ENCODE measurements at places on chromosomes 11 and 22.

- DNase-seq: no peak
Measured at GRCh38 chr22:45832959-45833580, 143.9 kb downstream of the WNT7B start.

GRCh38 chr11:61963016-61963281 lies 4.5 kb downstream of the FTH1 start:
- DNase-seq: no peak

DNA sequence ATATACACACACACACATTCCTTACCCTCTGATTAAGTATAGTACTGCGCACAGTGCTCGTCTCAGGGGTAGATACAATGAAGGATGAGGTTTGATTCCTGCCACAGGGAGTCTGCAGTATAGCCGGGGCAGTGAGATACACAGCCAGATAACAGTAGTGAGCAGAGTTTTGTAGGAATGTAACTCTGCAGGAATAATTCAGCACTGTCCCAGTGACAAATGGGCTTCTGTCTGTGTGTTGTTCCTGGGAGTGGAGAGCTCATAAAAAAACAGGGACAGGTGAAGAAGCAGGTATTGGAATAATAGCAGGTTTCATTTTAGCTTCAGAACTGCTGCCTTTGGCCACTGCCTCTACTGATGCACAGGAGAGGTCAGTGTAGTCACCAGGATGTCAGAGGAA lies 85.3 kb upstream of the OR9Q1 start:
- DNase-seq: no peak

GRCh38 chr11:71131861-71132260 lies 120.5 kb downstream of the SHANK2 start:
- no peak for DNase-seq

DNA sequence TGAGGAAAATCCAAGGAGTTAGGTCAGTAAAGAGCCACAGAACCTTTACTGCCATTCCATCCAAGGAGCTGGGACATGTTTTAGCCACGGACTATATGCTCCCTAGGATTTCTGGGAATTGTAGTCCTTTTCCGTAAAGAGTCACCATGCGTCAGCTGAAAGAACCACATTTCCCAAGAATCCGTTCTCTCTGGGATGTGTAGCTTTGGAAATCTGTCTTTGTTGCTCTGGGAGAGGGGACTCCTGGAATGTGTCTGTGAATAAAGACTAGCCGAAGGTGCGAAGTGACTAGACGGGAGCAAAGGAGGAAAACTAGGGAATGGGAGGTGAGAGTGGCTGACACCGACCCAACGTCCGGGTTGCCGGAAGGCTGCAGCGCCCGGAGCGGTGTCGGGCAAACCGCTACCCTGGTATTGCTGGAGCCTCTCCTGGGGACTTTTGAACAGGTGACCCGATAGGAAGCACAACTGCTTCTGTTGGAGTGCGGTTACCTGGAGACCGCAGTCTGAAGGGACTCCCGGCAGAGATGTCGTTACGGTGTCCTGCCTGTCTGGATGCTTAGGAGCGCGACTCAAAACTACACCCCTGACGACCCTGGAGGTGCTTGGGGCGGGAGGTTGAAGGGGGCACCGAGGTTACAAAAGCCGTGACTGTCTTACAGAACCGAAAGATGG lies at the start of gene IFTAP:
Gene IFTAP, plus strand, starts transcription at position 187 of the 674 bp plus-strand sequence. CDS start 15,602 bp downstream, outside the sequence.
- no peak for DNase-seq

DNA sequence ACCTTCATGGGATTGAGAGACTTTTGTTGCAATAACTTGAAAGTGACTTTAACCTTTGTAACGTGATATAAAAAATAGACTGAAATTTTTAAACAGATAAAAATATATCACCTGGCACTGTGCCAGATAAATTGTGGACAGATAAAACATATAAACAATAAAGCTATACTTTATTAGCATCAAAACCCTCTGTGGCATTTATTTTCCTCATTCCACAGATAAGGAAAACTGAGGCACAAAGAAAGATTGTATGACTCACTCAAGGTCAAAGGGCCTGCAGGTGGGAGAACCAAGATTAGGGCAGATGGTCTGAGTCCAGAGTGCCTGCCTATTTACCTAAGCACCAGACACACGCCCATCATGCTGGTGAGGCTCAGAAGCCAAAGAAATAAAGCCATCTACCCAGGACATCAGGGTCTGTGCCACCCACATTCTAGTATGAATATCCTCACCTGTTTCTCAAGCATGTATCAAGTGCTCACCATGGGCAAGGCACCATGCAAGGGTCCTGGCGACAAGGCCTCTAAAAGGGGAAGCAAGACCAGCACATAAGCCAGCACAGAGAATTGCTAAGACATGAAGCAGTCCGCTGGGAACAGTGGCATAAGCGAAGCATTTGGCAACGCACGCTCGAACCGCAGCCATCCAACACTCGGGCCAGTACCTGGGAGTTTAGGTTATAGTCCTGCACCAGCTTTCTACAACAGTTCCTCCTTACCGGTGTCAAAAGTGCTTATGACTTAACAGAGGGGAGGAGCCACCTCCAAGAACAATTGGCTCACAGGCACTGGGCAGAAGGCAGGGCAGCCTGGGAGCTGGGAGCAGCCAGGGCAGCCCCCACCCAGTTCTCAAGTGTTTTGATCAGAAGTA lies 17.6 kb downstream of the MYH9 start:
- DNase-seq: no peak

- DNase-seq: no peak
Measured at GRCh38 chr11:122367809-122368231, 251.8 kb upstream of the BLID start.

DNA sequence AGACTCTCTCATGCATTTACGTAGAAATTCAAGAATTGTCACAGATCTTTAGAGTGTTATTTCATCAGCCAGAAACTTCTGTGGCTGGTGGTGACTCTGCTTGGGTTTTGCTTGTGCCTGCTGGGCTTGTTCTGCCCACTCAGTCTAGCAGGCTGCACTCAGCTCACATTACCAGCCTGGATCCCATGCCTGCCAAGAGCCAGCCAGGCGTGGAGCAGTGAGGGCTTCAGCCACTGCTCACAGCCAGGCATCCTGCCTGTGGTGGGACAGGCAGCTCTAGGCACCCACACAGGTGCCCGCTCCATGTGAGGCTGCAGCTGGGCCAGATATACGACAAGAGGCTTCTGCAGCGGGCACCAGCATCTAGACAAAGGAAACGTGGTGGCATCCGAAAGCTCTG lies 1213.3 kb upstream of the RAG2 start:
- DNase-seq: no peak

DNA sequence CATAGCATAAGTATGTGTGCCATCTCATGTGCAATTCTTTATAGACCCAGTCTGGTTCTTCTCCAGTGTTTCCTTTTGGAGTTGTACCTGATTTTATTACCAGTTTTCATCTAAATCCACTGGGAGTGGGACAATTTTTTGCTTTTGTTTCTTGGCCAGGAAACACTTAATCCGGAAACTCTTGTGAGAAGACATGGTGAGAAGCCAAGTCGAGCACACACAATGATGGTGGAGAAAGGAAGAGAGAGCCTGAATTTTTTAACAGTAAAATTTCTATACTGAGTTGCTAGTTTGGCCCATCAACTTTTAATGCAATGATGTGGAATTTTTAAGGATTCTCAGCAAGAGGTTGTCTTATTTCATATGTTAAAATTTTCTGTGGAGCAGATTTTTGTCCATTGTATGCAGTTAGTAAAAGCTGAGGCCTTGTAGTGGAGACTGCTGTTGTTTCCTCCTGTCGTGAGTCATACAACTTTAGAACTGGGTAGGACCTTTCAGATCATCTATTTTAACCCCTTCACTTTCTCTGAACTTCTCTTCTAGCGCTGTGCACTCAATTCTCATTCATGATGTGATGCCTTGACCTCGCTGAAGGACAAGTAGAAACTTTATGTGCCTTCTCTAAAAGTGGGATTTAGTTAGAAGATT lies 17.1 kb downstream of the FAR1 start:
- no peak for DNase-seq

DNA sequence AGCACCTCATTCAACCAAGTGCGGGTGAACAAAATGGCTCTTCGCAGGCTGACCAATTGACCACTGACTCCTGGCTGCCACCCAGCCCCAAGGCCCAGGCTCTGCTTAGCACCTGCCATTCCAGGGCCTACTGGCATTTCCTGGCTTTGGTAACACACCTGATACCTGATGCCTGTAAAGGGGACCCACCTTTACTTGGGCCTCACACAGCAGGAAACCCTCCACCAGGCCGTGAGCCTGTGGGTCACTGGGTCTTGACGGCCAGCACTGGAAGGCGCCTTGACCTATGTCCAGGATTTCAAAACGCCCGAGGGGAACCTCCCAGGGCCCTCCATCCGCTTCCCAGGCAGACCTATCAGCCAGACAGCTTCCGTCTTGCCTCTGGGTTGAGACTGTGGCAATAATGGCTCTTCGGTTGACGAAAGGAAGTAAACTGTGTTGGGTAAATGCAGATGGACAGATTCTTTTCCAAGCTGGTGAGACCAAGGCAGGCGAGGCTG lies 16.8 kb upstream of the TMEM184B start:
- no peak for DNase-seq

GRCh38 chr11:68211546-68211945 lies 1.6 kb downstream of the KMT5B start:
- no peak for DNase-seq

DNA sequence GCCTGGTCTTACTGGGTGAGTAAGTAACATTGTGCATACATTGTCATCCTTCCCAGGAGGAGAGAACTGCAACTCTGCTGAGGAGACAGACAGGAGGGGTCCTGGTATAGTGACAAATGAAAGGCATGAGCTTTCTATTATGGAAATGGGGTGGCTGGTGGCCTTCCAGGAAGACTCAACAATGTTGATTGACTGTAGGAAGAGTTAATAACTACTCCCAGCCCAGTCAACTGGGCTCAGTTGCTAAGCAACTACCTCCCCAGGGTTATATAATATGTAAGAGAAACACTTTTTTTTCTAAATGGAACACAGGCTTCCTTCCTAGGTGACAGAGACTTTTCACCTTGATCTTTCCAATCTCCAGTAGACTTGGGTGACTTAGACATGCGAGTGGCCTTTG lies 28.2 kb downstream of the SEZ6L start:
- no peak for DNase-seq

GRCh38 chr11:121575250-121575962 lies 122.6 kb upstream of the SORL1-AS1 start:
- no peak for DNase-seq

DNA sequence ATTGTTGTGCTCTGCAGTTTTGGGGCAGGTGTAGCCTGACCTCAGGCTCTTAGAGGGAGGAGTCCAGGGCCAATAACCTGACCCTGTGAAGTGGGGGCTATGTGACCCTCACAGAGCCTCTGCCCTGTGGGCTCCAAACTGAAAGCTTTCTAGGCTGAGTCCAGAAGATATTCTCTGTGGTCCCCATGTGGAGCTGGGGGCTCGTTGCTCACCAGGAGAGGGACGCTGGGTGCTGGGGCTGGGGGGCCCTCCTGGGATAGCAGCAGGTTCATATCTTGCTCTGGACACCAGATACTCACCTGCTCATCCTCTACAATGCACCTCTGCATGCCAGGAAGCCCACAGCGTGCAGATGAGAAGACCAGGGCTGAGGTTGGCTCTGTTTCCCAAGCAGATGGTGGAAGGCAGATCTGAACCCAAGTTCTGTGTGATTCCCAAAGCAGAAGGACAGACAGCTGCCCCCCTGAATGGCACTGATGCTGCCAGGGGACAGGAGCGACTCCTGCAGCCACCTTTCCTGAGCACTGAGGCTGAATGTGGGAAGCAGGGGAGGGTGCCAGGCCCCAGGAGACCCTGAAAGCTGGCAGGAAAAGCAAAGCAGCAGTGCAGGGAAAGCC lies 1022.0 kb downstream of the TBC1D22A start:
- no peak for DNase-seq

GRCh38 chr22:37753746-37754145 lies 54.0 kb upstream of the GCAT start:
- DNase-seq: no peak

GRCh38 chr11:72483412-72484186 lies 49.3 kb upstream of the CLPB start:
- no peak for DNase-seq

GRCh38 chr22:38505541-38506117 lies 482 bp downstream of the DDX17 start:
- peak; percentile 26 for DNase-seq

DNA sequence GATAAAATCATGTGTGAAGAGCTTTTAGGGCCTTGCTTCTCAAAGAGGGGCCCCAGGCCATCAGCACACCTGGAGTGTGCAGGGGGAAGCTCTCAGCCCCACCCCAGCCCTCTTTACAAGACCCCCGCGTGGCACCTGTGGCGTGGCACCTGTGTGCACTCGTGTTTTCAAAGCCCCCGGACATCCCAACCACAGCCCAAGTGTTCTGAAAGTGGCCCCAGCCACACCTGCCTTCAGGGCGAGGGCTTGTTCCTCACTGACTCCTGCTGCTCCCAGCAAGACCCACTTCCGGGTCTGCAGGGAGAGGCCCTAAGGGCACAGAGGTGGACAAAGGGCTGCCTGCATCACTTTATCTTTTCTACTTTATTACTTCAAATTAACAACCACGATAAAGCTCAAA lies 17.5 kb upstream of the TMEM184B start:
- no peak for DNase-seq

DNA sequence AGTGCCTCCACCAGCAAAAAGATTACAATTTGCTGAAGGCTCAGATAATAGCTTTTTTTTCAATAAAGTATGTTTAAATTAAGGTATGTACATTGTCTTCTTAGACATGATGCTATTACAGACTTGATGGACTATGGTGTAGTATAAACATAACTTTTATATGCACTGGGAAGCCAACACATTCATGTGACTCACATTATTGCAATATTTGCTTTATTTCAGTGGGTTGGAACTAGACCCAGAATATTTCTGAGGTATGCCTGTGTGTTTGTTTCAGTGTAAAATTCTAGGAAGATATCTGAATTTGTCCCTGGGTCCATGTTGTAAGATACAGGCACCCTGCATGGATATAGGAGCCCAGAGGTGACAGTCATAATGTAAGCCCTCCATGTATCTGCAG lies 120.0 kb upstream of the BDNF start:
- DNase-seq: no peak

- DNase-seq: no peak
Measured at GRCh38 chr22:36775586-36775963, 344 bp downstream of the IFT27 start.

GRCh38 chr22:38215156-38216038 lies 13.6 kb downstream of the MAFF start:
- no peak for DNase-seq

- no peak for DNase-seq
Measured at GRCh38 chr11:60703374-60703773, 4.0 kb downstream of the MS4A8 start.

DNA sequence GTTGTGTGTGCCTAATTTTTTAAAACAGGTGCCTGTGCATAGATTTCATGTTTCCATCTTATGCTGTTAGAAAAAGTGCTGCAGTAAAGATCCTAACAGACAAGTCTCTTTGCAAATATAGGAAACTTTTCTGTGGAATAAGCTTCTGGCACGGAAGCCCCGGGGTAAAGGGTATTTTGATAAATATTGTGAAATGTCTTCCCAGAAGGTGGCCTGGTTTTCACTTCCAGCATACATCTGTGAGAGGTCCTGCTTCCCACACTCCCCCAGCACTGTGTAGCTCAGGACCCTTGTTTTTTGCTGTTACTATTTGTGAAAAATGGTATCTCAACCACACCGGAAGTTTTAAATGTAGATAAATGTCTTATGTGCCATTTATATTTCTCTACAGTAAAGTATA lies 14.5 kb downstream of the ST3GAL4 start:
- no peak for DNase-seq

- DNase-seq: peak; percentile 78
Measured at GRCh38 chr11:118610773-118611432, 3.5 kb downstream of the PHLDB1 start.

All from activated CD8-positive, alpha-beta memory T cell treated with anti-CD3 and anti-CD28 coated beads for 4 hours (primary cell).